ENCODE measurements at places on chromosomes 1 and 21.

DNA sequence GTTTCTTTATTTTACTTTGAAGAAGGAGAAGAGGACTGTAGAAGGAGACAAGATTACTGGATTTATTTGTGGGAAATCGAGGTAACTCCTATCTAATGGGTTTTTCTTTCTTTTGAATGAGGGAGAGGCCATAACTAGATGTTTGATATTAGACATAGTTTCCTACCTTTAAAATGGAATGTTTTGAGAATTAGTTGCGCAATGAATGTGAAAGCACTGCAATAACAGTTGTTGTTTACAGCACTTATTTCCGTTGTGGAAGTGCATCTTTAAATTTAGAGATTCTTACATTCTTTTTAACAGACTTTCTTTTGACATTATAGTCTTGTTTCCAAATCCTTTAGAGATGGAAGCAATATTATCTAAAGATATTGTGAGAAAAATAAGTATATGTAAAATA is 229.0 kb downstream of the SRGAP2C start:
- DNase-seq = no peak

GRCh38 chr1:223355699-223356098 is 8.3 kb downstream of the SUSD4 start:
- DNase-seq = no peak

GRCh38 chr1:154474802-154475201 is 27.2 kb upstream of the TDRD10 start:
- DNase-seq = no peak

GRCh38 chr1:24991697-24992096 is 61.6 kb upstream of the RUNX3 start:
- no peak for DNase-seq

DNA sequence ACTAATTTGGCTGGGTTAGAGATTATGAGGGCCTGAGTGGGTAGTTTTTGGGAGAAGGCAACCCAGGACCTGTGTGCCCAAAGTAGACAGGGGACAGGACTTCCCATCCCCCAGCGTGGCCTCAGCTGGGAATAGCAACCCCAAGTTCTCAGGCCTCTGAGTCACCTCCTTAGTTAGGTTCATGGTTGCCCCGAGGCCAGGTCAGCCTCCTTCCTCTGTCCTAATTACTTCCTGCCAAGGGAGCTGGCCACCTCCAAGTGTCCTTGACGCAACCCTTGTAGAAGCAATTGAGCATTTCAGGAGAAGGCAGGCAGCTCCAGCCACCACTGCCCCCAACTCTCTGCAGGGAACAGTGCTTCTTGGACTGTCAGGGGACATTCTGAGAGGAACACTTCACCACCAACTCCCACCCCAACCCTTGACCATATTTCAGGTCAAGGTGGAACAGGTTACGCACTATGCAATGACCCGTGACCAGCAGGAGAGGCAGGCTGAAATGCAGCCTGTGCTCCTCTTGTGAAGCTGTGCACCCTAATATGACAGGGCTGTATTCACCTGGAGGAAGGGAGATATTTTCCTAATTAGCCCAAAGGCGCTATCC is 5.1 kb upstream of the NT5C1A start:
- DNase-seq = no peak

DNA sequence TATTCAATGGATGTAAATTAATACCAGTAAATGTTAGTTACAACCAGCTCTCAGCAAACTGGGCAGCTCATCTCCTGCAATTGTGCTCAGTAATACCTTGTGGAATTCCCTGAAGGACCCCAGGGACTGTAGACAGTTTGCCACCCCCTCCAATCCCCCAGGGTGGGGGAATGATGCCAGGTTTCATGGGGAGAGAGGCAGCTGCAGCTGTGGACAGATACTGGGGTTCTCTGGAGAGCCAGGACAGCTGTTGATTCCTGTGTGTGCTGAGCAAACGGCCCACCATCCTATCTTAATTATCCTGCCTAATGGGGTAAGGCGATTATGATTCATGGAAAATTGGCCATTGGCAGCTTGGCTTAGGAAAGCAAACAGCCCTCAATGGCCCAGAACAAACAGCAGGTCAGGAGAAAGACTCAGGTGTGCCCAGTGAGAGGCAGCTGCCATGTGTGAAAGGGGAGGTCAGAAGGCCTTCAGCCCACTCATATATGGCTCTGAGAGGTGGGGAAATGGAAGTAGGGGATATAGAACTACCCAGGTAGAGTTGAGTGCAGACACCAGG is 148.9 kb upstream of the CTTNBP2NL start:
- no peak for DNase-seq

- DNase-seq = no peak
These were observed 281.2 kb downstream of the RRAGC start for GRCh38 chr1:38578271-38578951.

DNA sequence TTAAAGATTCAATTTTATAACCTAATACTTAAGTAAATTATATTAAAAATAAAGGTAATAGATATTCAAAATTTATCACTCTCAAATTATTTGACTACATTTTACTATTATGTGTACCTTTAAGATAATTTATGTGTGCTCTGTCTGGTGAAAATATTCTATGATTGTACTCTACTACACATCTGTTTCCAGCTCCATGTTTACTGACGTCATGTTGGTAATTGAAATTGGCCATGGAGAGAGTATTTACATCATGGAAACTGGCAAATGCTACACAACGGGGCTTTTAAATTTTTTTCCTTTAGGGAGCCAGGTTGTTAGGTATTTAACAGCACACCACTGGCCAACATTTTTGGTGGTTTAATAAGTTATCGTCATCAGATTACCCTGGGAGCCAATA is 204.5 kb upstream of the KIAA0040 start:
- DNase-seq = no peak

DNA sequence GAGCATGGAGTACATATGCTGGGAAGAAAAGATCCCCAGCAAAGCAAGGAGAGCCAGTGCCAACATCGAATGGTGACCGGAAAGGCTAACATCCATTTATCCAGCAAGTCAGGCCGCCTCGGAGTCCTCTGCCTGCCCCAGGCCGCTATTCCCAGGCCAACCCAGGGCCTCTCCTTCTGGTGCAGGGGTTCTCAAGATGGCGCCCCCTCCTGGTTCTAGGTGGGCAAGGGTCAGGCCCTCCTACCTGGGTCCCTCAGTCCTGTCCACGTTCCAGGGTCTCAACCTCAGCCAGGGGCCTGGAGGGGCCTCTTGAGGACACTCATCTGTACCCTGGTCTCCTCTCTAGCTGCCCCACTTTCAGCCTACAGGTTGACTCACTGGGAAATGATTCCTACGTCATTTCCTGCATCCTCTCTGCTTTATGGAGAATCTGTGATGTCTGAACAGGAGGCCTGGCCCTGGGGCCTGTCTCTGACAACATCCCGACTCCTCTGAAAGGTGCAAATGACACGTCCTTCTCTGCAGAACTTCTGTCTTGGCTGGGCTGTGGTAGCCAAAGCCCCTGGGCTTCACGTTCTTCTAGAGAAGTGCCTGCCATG is 145.3 kb downstream of the PSMG1 start:
- no peak for DNase-seq

- DNase-seq = no peak
These were observed 40.1 kb downstream of the AJAP1 start for GRCh38 chr1:4694492-4694891.

DNA sequence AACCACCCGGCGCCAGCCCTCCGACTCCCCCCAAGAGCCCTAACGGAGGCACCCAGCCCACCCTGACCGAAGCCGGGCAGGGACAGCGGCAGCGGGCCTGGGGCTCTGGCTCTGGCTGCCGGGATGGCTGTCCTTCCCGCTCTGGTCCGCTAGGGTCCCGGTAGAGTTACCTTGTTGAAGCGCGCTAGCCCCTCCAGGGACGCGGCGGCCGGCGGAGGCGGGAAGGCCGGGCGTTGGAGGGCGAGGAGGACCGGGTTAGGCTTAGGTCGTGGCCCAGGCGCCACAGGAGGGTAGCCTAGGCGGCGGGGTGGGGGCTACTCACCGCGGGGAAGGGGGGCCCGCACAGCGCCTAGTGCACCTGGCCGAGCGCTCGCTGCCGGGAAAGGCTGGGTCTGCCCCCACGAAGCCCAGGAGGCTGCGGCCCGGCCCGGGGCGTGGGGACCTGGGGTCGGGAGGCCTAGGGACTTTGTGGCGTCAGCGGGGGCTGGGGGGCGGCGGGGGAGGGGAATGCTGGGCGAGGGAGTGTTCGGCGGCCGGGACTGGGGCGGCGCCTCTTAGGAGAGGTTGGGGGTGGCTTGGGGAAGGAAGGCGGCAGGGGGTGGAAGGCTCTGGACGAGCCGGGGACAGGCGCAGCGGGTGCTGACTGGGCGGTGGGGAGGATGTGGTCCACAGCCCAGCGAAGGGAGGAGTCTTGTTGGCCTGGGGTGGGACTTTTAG is at the start of gene TRIM17:
Gene TRIM17, minus strand, starts transcription at position 645 of the 717 bp plus-strand sequence. CDS start 1,789 bp downstream, outside the sequence.
- no peak for DNase-seq

DNA sequence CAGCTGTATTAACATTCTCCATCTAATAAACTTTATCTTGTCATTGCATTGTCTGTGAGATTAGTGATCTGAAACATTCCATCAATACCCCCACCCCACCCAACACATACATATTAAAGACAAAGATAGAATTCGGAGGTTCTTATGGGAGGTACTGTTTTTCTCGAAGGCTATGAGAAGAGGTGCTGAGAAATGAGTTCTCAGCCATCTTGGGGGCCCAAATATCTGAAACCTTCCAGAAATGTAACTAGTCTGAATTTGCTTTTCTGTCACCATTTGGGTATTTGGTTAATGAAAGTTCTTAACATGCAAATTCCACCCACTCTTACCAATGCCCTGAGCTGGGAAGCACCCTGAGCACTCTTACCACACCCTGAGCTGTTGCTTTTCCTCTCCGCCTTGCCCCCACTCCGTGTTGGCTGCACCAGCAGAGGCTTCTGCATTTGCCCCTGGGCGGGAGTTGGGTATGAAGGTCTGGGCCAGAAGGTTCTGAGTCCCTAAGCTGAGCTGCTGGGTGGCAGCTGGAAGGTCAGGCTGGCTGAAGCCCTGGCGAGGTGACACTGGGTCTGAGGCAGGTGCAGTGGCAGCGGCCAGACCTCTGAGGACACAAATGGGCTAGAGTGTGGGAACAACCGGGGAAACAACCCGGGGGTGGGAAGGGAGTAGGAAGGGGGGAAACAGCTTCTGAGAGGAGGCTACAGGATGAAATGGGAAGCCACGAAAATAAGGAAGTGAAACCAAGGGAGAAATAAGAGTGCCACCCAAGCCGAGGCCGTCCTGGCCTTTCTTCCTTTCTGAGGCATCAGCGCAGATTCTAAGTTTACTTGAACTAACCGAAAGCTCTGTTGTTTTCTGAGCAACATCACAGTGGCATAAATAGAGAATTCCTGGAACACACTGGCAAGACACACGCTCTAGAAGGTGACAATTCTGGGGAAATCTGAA is 26.3 kb upstream of the IER5 start:
- DNase-seq = no peak

DNA sequence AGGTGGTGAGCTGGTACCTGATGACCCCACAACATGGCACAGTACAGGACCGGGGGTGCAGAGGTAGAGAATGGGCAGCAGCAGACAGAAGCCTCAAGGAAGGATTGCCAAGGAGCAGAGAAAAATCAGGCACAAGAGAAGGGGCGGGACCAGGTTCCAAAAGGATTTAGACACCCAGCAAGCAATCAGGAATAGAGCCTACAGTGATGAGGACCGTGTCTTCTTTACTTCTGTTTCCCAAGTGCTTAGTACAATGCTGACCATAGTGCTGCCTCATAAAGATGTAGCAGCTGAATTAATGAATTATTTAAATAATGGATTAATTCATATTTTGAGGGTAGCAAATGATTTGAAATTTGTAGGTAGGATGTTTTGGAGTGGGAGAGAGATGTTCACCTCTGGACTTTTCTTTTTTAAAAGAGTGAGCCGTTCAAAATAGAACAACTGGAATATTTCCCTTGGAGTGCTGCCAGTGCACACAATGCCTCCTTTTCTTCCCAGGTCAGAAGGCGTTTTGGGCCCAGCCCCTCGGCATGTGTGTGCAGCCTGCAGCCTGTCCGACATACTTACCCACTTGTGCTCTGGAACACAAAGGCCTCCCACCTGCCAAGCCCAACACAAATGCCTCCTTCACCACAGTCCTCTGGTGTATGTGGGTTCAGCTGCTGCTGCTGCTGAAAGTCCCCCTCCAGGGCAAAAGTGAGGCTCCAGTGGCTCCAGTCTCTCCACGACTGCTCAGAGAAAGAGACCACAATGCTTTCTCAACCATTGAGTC is 19.6 kb downstream of the KANK4 start:
- DNase-seq = no peak

Measured in activated CD4-positive, alpha-beta T cell treated with anti-CD3 and anti-CD28 coated beads for 1 hour (primary cell).